ENCODE measurements at places on chromosomes 3 and 15.

DNA sequence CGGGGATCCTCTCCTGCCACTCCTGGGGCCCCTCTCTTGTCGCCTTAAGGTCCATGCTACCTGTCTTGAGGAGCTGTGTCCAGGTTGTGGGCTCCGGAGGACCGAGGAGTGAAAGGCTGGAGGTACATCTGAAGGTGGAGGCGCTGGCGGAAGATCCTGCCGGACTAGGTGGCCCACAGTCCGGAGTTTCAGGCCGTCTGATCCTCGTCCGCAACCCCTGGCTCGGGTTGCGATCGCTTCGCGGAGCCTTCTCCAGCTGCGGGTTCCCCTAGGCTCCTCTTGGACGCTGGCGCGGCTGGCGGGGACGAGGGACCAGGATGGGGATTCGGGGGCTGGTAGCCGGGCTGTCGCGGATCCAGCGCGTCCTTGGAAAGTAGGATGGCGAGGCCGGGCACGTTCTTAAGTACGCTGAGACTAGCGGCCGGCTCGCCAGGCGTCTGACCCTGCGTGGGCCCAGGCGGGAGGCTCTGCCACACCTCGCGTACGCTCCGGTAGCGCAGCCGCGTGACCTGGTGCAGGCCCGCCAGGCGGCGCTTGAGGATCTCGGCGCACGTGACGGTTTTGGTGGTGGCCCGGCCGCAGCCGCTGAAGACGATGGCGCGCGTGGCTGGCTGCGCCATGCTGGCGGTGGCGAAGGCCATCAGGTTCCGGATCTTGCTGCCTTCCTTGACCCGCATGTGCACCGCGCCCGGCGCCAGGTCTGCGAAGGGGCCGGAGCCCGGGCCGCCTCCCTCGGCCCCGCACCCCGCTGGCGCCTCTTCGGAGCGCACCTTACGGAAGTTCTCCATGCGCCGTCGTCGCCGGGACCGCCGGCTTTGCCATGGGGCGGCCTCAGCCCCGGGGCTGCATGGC lies 550 bp downstream of the RPP25 start:
- peak; percentile 85 for DNase-seq

- no peak for DNase-seq
Observed at GRCh38 chr3:154310840-154311239, 13.4 kb downstream of the DHX36 start.

GRCh38 chr15:49045751-49046219 lies 461 bp downstream of the SECISBP2L start:
- no peak for DNase-seq

GRCh38 chr15:70473581-70474370 lies 289.6 kb downstream of the UACA start:
- DNase-seq, result no peak

DNA sequence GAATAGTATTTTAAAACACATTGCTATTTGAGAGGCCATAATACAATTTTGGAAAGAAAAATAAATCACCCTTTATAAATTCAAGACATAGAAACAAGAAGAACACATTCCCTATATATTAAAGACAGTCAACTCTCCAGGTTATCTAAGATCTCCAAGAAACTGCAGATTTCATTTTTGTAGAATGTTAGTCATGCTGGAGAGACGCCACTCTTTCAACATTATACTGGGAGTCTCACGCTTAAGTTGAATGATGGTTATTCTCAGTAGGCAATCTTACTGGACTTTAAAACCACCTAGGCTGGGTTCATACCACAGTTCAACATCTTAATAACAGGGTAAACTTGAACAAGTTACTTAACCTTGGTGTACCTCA lies 3.6 kb upstream of the CHRM5 start:
- DNase-seq, result no peak

DNA sequence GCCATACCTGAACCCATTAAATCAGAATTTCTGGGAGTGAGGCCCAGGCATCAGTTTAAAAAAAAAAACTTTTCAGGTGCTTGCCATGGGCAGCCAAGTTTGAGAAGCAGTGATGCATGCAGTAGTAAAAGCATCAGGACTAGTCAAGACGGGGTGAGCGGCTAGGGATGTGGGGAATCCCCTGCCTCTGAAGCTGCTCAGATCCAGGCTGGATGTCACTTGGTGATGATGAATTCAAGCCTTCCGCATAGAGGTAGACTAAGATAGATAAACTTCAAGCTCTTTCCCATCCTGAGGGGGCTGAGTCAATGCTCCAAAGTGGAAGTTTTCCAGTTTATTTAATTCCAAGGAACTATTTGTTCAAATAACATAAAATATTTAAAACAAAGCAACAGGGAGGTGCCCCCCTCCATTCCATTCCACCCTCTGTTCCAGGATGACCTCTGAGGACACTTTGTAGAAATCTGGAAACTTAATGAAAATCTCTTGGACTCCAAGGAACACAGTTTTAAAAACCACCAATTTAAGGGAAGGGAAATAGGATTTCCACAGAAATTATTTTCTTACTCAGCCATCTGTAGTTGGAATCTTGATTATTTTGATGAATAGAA lies 100.4 kb upstream of the NR2E3 start:
- DNase-seq, result no peak

GRCh38 chr3:70889162-70890019 lies 577.0 kb upstream of the MDFIC2 start:
- DNase-seq, result no peak

GRCh38 chr3:100047455-100048141 lies 66.7 kb downstream of the FILIP1L start:
- DNase-seq, result no peak

DNA sequence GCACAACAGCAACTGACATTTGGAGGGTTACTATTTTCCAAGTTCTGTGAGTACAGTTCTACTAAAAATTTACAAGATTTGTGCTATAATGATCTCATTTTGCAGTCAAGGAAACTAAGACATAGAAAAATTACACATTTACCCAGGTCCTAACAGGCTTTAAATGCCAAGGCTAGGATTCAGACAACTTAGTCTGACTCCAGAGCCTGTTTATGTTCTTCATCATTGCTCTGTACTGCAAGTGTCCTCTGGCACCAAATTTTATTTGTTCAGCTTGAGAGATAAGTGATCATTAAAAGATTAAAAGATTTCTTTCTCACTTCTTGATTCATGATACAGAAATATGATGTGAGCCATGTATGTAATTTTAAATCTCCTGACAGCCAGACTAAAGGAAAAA lies 290.8 kb downstream of the UBE2E2 start:
- no peak for DNase-seq

- no peak for DNase-seq
Observed at GRCh38 chr3:42605546-42606173, 5.2 kb downstream of the NKTR start.

DNA sequence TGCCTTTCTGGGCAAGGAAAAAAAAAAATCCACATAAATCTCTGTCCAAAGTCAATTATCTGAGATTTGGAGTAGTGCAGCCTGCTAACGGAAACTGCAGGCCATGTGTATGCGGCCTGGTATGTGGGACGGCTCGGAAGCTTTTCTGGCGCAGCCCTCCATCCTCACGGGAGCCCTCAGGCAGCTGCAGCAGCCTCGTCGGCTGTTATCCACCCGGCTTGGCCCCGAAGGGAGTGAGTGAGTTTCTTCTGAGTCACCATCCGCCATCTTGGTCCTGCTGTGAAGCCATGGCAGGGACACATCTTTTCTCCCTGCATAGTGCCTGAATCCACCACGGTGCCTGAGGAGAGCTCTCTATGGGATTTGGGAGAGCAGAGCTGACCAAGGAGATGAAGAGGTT lies 62.8 kb downstream of the POLR2M start:
- no peak for DNase-seq

GRCh38 chr3:141410846-141411245 lies 42.5 kb downstream of the ZBTB38 start:
- DNase-seq, result no peak

- DNase-seq, result no peak
Observed at GRCh38 chr3:160331127-160331937, 67.7 kb downstream of the IFT80 start.

DNA sequence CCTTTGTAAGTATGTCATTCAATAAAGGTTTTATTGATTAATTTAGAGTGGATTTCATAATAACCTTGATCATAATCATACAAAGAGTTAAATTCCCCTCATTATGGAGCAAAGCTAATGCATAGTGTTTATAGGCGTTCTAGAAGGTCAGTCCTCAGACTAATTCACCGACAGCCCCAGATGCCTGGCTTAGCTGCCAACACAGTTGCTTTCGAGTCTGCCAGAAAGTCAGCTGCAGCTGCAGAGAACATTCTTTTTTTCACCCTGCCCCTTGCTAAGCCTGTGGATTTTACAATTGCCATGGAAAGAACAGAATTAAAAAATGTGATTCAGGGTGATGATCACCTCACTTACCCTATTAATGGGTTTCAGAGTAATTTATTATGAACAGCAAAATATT lies 21.2 kb downstream of the CADM2 start:
- DNase-seq, result no peak

DNA sequence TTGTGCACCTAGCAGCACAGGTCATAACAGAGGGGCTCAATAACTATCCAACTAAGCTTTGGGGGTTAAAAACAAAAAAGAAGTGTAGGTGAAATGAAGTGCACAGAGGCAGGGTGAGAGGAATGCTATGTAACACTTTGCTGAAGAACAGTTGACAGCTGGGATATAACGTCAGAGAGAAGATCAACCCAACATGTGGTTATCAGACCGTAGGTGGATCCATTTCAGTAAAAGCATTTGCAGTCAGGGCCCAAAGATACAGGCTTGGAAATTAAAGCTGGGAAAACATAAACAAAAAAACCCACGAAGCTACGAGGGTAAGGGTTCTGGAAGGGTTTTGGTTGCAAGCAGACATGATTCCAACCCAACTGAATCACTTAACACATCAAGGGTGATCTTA lies 377.5 kb upstream of the NR2F2 start:
- no peak for DNase-seq

DNA sequence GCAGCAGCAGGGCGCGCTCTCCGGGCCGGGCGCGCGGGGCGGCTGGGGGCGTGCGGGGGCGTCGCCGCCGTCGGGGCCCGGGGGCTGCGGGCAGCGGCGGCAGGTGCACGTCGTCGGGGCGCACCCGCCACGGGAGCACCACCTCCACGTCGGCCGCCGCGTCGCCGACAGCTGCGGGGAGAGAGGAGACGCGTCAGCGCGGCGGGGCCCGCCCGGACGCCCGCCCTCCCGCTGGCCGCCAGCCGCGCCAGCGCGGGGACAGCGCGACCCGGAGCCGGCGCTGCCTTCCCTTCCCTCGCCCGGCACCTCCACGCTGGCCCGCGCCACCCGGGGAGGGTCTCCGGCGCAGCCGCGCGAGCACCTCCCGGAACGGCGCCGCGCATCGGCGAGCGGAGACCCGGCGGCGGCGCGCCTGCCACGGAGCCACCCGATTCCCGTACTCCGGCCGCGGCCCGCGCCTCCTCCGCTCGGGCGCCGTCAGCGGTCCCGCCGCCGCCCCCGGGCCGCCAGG lies 481 bp downstream of the ADAMTS17 start:
- DNase-seq, result peak; percentile 41

DNA sequence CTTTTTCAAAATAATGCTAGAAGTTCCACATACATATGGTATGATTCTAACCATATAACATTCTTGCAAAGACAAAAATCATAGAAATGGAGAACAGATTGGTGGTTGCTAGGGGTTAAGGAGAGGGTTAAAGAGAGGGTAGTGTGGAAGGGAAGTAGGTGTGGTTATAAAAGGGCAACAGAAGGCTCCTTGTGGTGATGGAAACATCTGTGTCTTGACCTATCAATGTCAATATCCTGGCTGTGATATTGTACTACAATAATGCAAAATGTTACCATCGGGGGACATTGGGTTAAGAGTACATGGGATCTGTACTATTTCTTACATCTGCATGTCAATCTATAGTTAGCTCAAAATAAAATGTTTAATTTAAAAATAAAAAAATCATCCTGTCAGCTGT lies 67.8 kb upstream of the FSIP1 start:
- no peak for DNase-seq

- DNase-seq, result no peak
Observed at GRCh38 chr3:54240-54639, 142.3 kb upstream of the CHL1 start.
